ENCODE measurements at places on chromosomes 2 and 18.

DNA sequence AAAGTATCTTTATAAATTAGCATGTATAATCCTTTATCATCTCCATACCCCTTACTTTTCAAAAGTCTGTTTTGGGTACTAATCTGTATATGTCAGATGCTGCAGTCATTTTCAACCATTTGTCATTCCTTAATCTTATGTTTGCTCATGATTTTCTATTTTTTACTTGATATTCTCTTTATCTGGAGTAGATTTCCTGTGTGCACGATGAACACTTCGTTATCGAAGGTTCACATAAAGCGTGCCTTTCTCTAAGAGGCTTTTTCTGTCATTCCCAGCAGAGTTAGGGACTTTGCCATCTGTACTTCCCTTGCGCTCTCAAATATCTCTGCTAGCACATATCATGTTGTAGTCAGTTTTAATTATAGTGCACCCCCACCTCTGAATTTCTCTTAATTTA is 123.2 kb downstream of the BIRC6 start:
- no peak for DNase-seq

GRCh38 chr2:140307532-140307931 is 1527.3 kb upstream of the NXPH2 start:
- no peak for DNase-seq

DNA sequence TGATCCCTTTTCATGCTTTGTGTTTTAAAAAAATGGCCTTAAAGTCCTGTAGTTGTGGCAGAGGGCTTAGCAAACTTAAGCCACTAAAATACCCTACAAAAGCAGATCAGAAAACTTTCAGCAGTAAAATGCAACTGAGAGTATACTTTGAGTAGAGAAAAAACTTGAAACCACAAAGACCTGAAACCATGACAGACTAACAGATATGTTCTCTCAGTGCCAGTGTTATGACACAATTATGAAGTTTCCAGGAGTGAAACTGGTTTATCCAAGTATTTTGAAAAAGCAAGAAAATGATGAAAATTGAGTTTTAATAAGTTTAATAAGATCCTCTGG is 74.5 kb downstream of the SPRED2 start:
- no peak for DNase-seq

GRCh38 chr2:72112981-72113846 is 34.4 kb downstream of the CYP26B1 start:
- no peak for DNase-seq

DNA sequence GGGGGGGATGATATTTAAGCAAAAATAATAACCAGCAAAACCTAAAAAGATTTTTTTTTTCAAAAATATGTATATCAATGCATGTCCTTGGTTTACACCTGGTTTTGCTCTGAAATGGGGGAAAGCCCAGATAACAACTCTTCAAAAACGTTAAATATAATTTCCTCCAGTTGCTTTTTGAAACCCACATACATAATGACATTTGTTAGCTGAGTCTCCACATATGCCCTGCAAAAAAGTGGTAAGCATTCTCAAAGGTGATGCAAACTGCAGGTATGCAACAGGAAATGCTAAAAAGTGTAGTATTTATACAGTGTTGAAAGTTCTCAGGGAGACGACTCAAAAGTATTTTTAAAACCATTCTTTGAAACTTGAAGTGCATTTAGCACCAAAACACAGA is 258.6 kb downstream of the ZEB2 start:
- DNase-seq: no peak

DNA sequence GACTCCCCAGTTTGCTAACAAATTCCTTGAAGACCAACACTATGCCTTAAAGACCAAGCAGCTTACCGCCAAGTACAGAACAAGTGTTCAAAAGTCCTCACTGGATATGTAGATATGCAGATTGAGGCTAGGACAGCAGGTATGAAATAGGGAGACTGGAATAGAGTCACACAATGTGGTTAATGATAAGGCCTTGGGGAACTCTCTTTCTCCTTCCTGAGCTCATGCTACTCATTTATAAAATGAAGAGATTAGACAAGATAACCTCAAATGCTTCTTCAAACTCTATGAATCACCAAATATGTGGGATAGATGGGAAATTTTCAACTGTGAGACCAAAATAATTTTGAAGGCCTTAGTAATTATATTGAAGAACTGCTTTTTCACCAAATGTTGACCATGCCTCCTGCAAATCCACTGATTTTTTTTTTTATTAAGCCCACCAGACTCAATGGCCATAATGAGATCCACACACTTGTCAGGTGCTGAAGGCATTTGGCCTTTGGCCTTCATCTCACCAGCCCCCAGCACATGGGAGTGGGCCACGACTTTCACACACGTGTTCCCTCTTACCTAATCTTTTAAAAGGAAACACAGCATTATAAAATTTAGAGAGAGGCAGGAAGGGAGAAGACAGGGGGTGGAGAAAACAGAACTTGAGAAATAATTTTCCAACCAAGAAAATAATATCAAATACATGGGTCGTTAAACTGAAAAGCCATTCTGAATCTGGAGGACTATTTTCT is 181.5 kb downstream of the EN1 start:
- no peak for DNase-seq

- DNase-seq: no peak
Measured at GRCh38 chr18:63258749-63259566, 60.6 kb downstream of the BCL2 start.

DNA sequence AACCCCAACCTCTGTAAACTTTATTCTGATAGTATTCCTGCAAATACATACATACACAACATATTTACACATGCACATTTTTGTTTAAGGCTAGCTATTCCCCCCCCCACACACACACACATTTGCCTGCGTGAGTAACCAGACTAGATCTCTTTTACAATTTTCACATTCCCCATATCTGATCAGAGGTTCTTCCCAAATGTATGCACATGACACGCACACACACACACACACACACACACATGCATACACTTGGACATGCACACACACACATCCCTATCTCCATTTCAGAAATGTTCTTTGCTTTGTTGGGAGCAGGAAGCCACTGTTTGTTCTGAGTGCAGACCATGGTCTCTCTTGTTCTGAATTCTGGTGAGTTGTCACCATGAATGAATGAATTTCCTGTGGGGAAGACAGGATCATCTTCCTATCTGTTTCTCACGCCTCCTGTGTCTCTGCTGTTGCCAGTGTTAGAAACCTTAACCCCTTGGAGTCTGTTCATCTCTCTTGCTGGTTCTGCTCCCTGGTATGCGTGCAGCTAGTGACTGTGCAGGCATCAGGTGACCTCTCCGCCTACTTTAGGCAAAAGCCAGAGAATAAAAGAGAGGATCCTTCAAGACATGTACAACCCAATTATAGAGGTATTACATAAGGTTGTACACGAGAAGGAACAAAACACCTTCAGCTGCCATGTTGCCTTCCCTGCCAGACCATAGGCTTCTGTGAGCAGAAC is 251.0 kb upstream of the RAB12 start:
- no peak for DNase-seq

DNA sequence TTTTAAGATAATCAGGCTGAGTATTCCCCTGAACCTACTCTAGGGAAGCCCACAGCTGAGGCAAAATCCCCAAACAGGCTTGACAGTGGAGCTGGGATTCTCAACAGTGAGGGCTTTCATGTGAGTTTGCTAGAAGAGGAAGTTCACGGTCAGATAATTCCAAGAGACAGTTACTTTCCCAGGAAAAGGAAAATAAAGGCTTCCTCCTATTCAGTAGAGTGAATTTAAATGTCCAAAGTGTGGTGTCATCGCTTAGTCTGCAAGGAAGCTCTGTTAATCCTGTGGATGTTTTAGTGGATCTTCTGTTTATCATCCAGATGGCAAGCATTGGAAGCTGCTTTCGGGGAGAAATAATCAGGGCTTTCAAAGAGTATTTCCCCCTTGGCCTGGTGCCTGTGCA is 119.8 kb downstream of the RPIA start:
- no peak for DNase-seq

DNA sequence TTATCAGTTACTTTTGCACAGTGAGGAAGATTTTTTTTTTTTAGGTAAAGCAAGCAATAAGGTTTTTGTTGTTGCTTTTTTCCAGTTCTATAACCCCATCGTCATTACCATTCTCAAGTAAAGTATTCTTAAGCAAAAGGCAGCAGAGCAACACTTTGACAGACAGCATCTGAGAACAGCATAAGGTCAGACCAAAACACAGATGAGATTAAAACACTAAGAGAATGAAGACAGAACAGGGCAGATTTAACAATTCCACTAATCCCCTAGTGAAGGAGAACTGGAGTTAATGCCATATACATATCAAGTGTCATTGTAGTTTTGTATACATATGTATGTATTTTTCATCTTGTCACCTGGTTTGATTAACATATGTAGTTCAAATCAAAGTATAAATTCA is 290.2 kb downstream of the METTL4 start:
- DNase-seq: no peak

DNA sequence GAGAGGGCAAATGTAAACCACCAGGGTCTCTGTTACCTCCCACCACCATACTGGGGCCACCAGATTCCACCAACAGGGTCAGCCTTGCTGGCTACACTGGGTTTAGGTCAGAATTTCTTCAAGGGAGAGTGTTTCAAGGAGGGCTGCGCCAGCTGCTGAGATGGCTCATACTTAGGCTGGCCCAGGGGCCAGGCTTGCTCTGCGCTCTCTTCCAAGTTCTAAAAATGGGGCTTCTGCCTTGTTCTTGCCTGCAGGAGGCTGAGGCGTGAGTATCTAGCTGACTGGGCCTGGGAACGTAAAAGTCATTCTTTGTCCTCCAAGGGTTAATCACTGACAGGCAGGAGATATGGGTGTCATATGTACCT is 28.1 kb downstream of the MRPL33 start:
- DNase-seq: no peak

DNA sequence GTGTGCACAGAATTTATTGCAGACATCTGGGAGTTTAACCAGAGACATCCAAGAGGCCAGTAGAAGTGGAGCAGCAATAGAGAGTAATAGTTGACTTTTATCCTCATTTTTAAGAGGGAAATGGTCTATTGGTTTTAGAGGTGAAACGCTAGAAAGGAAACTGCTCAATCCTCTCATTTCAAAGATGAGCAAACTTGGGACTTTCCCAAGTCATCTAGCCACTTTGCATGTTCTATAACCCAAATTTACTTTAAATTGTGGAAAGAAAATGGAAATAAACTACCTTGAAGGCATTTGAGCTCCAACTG is 601.7 kb downstream of the ARHGAP15 start:
- no peak for DNase-seq

- no peak for DNase-seq
Measured at GRCh38 chr2:38202713-38203445, 126.9 kb upstream of the CYP1B1 start.

DNA sequence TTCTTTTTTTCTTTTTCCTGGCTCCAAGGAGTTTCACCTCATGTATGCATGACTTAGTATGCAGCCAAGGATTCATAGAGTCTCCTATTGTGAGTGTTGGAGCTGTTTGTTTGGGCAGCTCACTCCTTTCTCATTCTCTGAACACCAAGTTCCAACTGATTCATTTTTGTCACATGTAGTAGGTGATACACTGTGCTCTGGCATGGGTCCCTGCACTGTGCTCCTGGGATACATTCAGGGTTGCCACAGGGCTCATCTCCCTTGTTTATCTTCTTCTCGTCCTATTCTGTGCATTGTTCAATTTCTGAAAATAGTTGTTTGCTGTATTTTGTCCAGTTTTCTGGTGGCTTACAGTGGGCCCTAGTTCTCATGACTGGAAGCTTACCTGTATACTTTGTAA is 96.8 kb downstream of the ZNF407 start:
- DNase-seq: no peak

DNA sequence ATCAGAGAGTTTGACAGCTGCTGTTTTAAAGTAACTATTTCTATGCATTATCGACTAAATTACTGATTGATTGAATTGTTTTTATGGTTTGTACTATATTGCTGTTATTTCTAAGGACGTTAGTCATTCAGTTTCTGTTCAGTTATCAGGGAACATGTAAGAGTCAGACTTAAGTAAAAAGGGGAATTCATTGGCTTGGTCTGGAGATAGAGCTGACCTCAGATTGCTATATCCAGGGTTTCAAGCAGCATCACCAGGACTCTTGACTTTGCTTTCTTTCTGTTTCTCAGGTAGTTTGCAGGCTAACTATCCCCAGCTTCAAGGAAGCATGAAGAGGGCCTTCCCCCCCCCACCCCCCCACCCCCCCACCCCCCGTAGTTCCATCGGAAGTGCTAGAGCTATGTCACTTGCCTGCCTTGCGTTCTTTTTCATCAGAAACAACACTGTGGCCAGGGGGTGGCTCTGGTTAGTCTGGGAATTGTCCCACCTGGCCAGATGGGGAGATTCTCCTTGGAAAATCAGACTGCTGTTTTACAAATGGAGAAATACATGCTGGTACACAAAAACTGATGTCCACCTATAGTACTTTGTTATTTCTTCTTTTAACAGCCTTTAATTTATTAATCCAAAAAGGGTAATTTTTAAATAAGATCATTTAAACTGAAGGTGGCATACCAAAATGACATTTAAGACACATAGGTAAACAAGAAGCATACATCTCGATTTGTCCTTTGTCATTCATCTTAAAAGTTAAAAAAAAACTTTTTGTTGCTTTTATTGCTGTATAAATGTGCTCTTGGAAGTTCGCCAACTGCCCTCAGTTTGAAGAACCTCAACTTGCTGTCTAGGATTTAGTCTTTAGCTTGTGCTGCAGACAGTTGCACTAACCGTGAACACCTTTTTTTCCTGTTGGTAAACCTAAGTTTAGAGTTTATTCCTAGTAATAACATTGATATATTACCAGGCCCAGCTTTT is 9.4 kb downstream of the SMAD4 start:
- no peak for DNase-seq

- peak; percentile 10 for DNase-seq
Measured at GRCh38 chr2:207008105-207008990, 69.0 kb downstream of the CPO start.

DNA sequence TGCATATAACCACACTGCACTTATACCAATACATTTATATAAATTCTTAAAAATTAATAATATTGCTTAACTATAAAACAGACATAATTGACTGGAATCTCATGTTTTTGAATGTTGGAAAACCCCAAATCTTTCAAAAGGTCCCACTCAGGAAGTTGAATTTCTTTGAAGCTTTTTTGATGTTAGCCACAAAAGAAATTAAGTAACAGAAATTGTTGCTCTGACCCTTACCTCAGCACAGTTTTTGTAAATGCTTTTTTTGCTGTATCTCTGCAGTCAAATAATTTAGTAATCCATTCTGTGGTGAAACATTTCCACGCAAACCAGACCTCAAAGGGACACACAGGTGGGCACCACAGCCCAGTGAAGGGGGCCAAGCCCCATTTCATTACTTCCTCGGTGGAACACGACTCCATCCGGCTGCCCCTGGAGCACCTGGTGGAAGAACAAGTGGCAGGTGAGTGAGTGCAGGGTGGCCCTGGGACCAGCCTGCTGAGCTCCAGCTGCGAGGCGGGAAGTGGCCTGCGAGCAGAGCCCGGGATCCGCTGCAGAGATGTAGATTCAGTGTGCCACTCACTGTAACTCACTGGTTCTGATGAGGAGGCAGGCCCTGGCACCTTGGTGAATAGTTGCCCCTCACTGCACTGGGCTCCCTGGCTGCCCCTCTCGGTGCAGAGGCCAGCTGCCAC is 8.4 kb downstream of the SCLY start:
- no peak for DNase-seq

GRCh38 chr2:220076734-220077133 is 449.3 kb downstream of the SLC4A3 start:
- no peak for DNase-seq

Data from ACHN (cell line).